Suprapubic skin (tissue), 4 donors: ENCODE measurements at places on chromosomes 16 and 17. TPM values are rescaled to one million over a fixed set of nuclear protein-coding genes. Genes with fewer than 3 reads are reported as not detected.
A peak's percentile ranks its signal among the peaks of the same experiment; 100 is the strongest.

- H3K36me3 ChIP-seq, result no peaks in the 10 kb centered on the region
- H3K27me3 ChIP-seq, result peaks cover 60% of the 10 kb centered on the region
- no peak overlapping the region for H3K4me3 ChIP-seq
- no peaks in the 10 kb centered on the region for H3K4me1 ChIP-seq
- H3K27ac ChIP-seq, result no peak overlapping the region
- no peak for DNase-seq
Measured at GRCh38 chr16:89065458-89065822, 28.2 kb upstream of the ACSF3 start.

KCNAB3 gene
- total RNA-seq, result 7.5 TPM

DNA sequence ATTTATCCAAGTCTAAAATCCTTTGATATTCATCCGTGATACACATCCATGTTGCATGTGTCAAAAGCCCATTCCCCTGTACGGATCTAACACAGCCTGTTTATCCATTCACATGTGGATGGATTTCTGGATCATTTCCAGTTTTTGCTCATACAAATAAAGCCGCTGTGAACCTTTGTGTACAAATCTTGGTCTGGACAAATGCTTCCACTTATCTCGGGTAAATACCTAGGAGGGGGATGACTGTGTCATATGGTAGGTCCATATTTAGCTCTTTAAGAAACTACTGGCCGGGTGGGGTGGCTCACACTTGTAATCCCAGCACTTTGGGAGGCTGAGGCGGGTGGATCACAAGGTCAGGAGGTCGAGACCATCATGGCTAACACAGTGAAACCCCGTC is 6.3 kb upstream of the TBCD start:
- peaks cover 29% of the 10 kb centered on the region for H3K36me3 ChIP-seq
- no peak overlapping the region for H3K27ac ChIP-seq
- no peak overlapping the region for H3K4me3 ChIP-seq
- no peaks in the 10 kb centered on the region for H3K27me3 ChIP-seq
- no peak for DNase-seq

FOXL1 gene
- total RNA-seq, result not detected

DNA sequence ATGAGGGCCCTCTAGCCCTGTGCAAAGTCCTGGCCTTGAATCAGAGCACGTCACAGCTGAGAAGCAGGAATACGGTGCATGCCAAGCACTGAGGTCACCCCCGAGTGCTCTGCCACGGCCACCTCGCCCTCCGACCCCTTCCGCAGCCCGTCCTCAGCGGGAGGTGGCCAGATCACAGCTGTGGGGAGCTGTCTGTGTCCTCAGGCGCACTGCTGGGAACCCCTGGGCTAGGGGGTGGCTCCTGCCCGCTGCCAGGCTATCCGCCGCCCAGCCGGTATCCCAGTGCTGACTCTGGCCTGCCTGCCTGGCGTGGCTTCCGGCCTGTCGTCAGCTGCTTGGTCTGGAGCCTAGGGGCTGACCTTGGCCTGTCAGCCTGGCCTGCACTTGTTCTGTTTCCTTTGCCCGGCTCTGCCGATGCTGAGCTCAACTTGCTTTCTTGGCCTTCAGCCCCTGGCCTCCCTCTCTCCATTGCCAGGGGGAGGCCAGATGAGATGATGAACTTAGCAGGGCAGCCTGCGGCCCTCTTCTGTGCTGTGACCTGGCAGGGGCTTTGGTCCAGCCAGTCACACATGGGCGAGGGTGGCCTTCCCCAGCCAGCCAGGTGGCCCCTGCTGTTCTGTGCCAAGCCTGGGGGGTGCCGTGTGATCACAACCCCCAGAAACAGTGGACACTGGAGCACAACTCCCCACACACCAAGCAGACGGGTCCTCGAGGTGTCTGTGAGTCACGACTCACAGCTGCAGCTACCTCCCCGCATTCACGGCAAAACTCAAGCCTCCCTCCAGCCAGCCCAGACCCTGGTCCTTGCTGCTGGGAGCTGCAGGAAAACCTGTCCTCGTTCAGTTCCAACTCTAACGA is 77.3 kb downstream of the ZDHHC7 start:
- no peaks in the 10 kb centered on the region for H3K36me3 ChIP-seq
- DNase-seq, result peak; percentile 83
- no peak overlapping the region for H3K4me3 ChIP-seq
- peak overlapping the region; percentile 73 for H3K27ac ChIP-seq
- H3K27me3 ChIP-seq, result no peaks in the 10 kb centered on the region

DNA sequence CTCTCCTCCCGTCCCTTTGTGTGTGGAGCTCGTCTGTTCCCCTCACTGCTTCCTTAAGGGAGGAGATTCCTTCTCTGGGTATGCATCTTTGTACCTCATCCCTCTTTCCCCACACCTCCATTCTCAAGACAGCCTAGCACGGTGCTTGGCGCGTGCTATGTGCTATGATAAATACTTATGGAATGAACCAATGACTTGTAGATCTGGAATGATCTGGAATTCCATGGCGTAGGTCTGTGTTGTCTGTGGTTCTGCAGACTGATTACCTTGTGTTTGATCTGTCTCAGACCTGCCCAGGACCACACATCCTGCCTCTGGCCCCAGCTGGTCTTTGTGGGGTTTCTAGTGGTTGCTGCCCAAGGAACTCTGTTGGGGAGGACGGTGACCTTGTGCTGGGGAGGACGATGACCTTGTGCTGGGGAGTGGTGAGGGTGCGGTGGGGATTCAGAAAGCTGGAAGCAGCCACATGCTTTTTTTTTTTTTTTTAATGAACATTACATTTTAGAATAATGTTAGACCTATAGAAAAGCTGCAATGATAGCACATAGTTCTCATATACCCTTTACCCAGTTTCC is 33.5 kb upstream of the ETV4 start:
- no peak for DNase-seq
- no peak overlapping the region for H3K27ac ChIP-seq
- peaks cover 33% of the 10 kb centered on the region for H3K4me1 ChIP-seq
- H3K36me3 ChIP-seq, result no peaks in the 10 kb centered on the region

DNA sequence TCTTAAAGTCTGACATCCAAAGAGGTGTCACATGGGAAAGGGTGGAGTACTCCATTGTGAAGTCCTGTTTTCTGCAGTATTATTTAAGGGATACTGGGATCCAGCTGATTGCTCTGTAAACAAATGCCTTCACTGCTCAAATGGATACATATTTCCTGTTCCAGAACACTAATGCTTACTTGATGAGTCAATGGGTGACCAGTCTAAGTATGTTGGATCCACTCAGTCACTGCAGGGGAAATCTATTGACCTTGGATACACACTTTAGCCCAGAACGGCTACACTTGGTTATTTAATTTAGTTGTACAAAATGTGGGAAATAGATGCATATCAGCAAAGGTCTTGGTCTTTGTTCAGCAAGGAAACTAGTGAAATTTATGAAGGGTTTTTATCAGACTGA is 261.4 kb downstream of the MAP2K4 start:
- H3K27ac ChIP-seq, result no peak overlapping the region
- no peaks in the 10 kb centered on the region for H3K36me3 ChIP-seq
- no peak for DNase-seq
- no peaks in the 10 kb centered on the region for H3K4me1 ChIP-seq
- H3K27me3 ChIP-seq, result no peaks in the 10 kb centered on the region
- H3K4me3 ChIP-seq, result no peak overlapping the region

GRCh38 chr17:42866216-42866615 is 15.2 kb downstream of the AOC3 start:
- no peaks in the 10 kb centered on the region for H3K27me3 ChIP-seq
- H3K36me3 ChIP-seq, result no peaks in the 10 kb centered on the region
- DNase-seq, result no peak
- H3K27ac ChIP-seq, result no peak overlapping the region
- no peak overlapping the region for H3K4me3 ChIP-seq

- H3K4me3 ChIP-seq, result no peak overlapping the region
- H3K4me1 ChIP-seq, result peaks cover 34% of the 10 kb centered on the region
- no peaks in the 10 kb centered on the region for H3K36me3 ChIP-seq
- H3K27me3 ChIP-seq, result no peaks in the 10 kb centered on the region
- DNase-seq, result peak; percentile 44
- peak overlapping the region; percentile 76 for H3K27ac ChIP-seq
Measured at GRCh38 chr16:57276596-57276995, 7.9 kb downstream of the PLLP start.

DNA sequence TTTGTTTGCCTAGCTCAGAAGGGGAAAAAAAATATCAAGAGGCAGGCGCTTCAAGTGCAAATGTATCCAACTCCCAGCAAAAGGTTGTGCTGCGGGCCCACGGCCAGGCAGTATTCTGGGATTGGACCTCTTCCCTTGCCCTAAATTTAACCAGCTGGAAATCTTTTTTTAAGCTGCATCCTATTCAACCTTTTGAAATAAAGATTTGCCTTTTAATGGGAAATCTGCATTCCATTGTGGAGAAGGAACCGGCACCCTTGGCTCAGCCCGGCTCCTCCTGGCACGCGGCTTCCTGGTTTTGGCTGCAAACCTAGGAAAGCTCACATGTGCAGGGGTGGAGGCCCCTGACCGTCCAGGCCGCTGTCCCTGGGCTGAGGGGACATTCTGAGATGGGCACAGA is 38.8 kb upstream of the ENPP7 start:
- DNase-seq, result no peak
- H3K27ac ChIP-seq, result no peak overlapping the region
- peaks cover 22% of the 10 kb centered on the region for H3K4me1 ChIP-seq
- no peaks in the 10 kb centered on the region for H3K36me3 ChIP-seq
- H3K4me3 ChIP-seq, result no peak overlapping the region
- H3K27me3 ChIP-seq, result peaks cover 21% of the 10 kb centered on the region

RAB37 gene
- total RNA-seq, result not detected

DNA sequence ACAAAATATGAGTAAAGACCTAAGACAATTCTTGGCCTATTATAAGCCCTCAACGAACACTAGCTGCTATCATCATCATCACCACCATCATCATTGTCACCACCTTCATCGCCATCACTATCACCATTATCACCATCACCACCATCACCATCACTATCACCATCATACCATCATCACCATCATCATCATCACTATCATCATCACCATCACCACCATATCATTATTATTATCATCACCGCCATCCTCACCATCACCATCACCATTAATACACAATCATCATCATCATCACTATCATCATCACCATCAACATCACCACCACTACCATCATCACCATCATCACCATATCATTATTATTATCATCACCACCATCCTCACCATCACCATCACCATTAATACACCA is 82.5 kb downstream of the RGS9 start:
- no peaks in the 10 kb centered on the region for H3K4me1 ChIP-seq
- no peaks in the 10 kb centered on the region for H3K36me3 ChIP-seq
- no peak overlapping the region for H3K4me3 ChIP-seq
- no peak overlapping the region for H3K27ac ChIP-seq
- DNase-seq, result no peak
- H3K27me3 ChIP-seq, result peaks cover 17% of the 10 kb centered on the region

IGF2BP1 gene
- not detected for total RNA-seq

OR3A3 gene
- total RNA-seq, result not detected

GRCh38 chr16:54447576-54448440 is 161.2 kb upstream of the IRX3 start:
- peak overlapping the region; percentile 81 for H3K27ac ChIP-seq
- H3K4me1 ChIP-seq, result peaks cover 31% of the 10 kb centered on the region
- no peak overlapping the region for H3K4me3 ChIP-seq
- no peaks in the 10 kb centered on the region for H3K36me3 ChIP-seq

DNA sequence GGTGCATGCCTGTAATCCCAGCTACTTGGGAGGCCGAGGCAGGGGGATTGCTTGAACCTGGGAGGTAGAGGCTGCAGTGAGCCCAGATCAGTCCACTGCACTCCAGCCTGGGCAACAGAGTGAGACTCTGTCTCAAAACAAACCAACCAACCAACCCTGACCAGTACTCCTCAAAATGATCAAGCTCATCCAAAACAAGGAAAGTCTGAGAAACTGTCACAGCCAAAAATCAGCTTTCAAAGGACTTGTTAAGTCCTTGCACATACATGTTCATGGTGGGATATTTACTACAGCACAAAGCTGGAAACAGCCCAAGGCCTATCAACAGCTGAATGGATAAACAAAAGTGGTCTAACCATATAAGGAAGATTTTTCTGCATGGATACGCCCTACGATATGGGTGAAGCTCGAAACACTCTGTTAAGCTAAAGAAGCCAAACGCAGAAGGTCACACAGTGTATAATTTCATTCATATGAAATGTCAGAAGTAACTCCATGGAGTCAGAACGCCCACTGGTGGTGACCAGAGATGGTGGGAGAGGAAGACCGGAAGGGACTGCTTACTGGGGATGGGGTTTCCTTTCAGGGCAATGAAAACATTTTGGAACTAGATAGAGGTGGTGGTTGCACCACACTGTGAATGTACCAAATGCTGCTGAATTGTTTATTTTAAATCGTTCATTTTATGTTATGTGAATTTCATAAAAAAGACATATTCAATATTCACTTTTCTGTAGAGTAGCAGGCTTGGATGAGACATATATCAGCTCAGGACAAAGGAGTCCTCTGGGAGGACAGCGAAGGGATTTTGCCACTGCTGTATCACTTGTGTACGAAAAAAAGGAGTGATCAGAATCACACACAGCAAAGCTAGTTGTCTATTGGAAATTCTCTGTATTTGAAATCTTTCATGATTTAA is 17.7 kb downstream of the CCL17 start:
- H3K4me1 ChIP-seq, result peaks cover 26% of the 10 kb centered on the region
- no peak overlapping the region for H3K27ac ChIP-seq
- peaks cover 11% of the 10 kb centered on the region for H3K36me3 ChIP-seq
- no peak for DNase-seq
- no peak overlapping the region for H3K4me3 ChIP-seq

- DNase-seq, result peak; percentile 38
- H3K4me1 ChIP-seq, result no peaks in the 10 kb centered on the region
- no peak overlapping the region for H3K4me3 ChIP-seq
- H3K27me3 ChIP-seq, result no peaks in the 10 kb centered on the region
- peaks cover 65% of the 10 kb centered on the region for H3K36me3 ChIP-seq
Measured at GRCh38 chr17:68421486-68421885, 35.8 kb downstream of the WIPI1 start.

DNA sequence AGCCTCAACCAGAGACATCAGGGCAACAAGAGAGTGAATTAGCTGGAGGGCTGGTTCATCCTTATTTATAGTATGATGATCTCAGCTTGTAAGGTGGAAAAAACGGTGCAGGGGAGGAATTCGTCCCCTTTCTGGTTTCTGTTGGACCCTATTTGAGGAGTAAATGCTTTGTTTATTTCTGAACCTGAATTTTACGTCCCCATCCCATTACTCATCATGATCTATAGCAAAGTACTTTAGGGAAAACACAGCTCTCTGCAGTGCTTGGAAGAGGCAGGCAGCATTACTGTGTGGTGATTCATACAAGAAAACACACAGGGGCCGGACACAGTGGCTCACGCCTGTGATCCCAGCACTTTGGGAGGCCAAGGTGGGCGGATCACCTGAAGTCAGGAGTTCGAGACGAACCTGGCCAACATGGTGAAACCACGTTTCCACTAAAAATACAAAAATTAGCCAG is 8.0 kb upstream of the VAT1L start:
- H3K27ac ChIP-seq, result no peak overlapping the region
- no peaks in the 10 kb centered on the region for H3K4me1 ChIP-seq
- H3K27me3 ChIP-seq, result peaks cover 18% of the 10 kb centered on the region
- H3K36me3 ChIP-seq, result no peaks in the 10 kb centered on the region

C16orf46 gene
- total RNA-seq, result 0.57 TPM

SOX8 gene
- 5.0 TPM for total RNA-seq

DNA sequence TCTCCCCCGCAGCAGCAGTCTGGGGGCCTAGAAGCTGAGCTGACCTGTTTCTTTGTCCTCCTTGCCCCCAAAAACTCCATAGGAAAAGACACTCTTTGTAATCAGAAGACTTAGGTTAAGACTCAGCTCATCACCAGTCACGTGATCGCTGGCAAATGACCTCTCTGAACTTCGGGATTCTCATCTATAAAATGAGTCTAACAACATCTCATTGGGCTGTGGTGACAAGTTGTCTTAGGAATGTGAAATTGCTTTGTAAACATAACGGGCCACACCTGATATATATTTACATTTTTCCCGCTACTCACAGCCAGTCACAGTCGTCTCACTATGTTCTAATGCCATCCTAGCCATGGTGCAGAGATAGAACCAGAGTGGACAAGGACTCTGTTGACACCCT is 86.0 kb upstream of the LHX1 start:
- no peak overlapping the region for H3K27ac ChIP-seq
- H3K27me3 ChIP-seq, result peaks cover 58% of the 10 kb centered on the region
- no peak overlapping the region for H3K4me3 ChIP-seq
